Hindlimb muscle (tissue), 1 donor: ENCODE measurements at places on chromosomes 1 and 21. TPM values are rescaled to one million over a fixed set of nuclear protein-coding genes. Genes with fewer than 3 reads are reported as not detected.

DNA sequence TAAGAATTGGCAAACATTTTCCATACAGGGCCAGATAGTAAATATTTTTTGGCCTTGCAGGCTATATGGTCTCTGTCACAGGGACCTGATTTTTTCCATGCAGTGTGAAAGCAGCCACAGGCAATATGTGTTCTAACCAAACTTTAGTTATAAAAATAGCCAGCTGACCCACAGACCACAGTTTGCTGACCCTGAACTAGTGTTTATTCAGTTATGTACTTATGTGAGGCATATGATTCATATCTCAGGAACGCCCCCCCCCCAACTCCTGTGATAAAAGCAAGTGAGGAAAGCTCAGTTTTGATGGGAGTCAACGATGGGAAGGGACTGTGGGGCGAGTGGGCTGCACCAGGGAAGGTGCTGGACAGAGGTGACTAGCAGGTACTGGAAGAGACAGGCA is 80.1 kb downstream of the HMGB4 start:
- no peak for DNase-seq

DNA sequence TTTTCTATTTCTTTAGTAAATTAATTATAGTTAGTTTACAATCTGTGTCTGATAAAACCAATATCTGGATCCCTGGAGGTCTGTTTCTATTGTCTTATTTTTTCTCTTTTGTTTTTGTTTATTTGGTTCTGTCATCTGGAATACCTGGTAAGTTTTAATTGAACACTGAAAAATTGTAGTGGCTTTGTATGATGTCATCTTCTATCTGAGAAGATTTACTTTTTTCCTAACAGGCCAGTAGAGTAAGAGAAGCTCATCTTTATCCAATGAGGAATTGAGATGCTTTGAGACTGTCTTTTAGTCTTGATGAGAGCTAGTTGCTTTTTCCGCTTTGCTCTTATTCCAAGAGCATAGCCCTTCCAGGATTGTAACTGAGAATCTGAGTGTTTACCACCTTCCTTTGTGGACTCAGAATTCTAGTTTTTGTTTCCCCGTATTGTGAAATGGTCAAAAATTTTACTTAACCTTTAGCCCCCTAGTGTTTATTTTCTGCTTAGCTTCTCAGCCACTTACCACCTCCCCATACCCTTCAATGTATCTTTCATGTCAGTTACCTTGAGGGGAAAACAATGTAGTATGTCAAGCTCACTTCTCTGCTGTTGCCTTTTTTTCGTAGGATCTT is 25.0 kb downstream of the PTGFRN start:
- no peak for DNase-seq

DNA sequence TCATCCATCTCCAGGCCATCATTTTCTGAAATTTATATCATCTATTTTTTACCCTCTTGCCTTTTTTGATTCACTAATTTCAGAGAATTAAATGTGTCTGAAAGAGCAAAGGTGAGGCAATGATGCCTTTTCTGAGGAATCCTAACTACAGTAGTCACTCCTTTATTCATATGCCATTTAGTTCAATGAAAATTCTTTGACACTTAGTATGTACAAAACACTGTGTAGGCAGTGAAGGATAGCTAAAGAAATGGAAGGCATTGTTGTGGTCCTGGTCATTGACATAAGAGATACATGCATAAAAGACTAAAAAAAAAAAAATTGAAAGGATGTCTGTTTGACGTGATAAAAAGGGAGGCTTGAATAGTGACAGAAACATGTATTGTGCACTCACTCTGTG is 171.9 kb upstream of the BEND5 start:
- DNase-seq, result no peak

- no peak for DNase-seq
These were observed 26.9 kb upstream of the EYA3 start for GRCh38 chr1:28115267-28115666.

- peak; percentile 29 for DNase-seq
These were observed 3.7 kb downstream of the TCHH start for GRCh38 chr1:152111515-152111968.

GRCh38 chr1:179234863-179235262 is 5.4 kb upstream of the ABL2 start:
- no peak for DNase-seq

DNA sequence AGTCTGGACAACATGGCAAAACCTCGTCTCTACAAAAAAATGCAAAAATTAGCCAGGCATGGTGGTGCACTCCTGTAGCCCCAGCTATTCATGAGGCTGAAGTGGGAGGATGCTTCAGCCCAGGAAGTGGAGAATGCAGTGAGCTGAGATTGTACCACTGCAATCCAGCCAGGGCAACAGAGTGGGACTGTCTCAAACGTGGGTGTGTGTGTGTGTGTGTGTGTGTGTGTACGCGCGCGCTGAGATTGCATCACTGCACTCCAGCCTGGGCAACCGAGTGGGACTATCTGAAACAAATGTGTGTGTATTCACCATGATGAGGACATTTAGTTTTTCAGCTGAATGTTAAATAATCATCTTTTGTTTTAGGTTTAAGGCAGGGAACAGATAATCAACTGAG is 21.1 kb downstream of the USP1 start:
- DNase-seq, result no peak

DNA sequence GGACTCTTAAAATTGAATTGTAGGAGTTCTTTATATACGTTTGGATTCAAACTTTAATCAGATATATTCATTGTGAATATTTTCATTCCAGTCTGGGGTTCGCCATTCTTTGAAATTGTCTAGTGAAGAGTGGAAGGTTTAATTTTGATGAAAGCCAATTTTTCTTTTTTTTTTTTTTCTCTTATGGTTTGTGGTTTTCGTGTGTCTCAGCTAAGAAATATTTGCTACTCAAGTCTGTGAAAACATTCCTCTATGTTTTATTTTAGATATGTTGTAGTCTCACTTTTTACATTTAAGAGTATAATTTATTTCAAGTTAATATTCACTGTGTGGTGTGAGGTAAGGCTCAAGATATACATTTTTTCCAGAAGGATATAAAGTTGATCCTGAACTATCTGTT is 220.5 kb downstream of the KCNT2 start:
- no peak for DNase-seq

- DNase-seq, result no peak
These were observed 120.7 kb downstream of the CRB1 start for GRCh38 chr1:197388801-197389200.

DNA sequence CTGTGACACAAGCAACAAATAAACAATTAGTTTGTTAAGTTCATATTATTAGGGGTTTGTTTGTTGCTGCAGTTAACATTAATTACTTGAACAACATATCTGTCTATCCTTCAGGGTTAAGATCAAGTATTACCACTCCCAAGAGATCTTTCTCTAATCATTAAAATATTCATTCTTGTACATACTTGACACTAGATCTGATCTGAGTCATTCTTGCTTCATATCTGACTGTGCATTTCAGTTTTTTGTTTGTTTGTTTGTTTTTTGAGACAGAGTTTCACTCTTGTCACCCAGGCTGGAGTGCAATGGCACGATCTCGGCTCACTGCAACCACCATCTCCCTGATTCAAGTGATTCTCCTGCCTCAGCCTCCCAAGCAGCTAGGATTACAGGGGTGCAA is 613.3 kb upstream of the PLXNA2 start:
- DNase-seq, result no peak

DNA sequence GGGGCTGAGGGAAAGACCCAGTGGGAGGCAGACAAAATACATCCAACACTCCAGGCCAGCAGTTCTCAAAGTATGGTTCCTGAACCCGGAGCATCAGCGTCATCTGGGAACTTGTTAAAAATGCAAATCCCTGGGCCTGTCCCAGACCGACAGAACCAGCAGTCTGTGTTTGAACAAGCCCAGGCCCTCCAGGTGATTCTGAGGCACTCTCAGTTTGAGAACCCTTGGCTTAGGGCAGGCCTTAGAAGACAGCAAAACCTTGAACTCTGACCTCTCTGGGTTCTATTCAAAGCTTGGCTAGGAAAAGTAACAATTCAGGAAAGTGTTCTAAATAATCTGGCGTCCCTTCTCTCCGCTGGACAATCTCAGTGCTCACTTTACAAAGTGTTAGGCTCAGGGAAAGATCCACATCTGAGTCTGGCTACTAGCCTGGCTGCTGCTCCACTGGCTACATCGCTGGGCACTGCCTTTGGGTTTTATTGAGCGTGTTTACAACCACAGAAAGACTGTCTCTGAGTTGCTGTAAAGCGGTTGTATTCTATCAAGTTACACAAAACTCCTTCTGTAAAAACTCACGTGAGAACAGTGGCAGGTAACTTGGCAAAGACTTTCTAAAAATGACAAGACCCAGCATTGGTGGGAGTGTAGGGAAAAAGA is 166.1 kb downstream of the HIVEP3 start:
- no peak for DNase-seq

GRCh38 chr1:201353186-201353940 is 24.1 kb downstream of the TNNT2 start:
- no peak for DNase-seq

DNA sequence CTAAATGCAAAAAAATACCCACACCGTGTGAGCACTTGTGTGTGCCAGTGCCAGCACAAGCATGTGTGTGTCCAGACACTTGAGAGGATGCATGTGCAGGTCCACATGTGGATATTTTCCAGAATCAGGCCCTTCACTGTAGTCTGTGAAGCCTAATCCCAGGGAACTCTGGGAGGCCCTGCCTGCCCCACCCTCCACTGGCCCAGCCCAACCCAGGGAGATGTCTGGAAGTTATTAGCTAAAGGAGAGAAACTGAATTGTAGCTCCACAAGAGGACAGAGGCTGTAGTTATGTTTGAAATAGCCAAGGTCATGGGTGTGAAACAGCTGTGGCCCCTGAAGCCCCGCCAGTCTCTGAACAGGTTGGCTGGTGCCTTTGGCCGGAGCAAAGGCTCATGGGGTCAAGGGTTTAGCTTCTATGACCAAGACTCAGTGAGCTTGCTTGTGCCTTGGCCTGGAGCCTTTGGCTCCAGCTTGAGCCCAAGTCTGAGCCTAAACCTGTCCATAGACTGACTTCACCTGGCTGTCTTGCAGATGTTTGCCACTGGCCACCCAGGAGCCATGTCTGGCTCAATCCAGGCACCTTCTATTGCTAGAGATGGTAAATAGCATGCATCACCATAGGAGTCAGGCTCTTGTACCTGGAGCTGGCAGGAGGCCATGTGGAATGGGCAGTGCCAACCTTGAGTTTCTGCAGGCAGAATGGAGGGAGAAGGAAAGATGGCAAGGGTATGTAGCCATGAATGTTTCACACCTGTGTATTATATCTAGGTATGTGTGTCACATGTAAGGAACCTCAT is 69.9 kb downstream of the TMEM53 start:
- DNase-seq, result no peak

GRCh38 chr1:98897479-98897878 is 107.2 kb downstream of the PLPPR5 start:
- no peak for DNase-seq

GRCh38 chr1:67433837-67434236 is 3.6 kb upstream of the SERBP1 start:
- no peak for DNase-seq

GRCh38 chr1:48591181-48591580 is 119.2 kb upstream of the SPATA6 start:
- DNase-seq, result no peak

DNA sequence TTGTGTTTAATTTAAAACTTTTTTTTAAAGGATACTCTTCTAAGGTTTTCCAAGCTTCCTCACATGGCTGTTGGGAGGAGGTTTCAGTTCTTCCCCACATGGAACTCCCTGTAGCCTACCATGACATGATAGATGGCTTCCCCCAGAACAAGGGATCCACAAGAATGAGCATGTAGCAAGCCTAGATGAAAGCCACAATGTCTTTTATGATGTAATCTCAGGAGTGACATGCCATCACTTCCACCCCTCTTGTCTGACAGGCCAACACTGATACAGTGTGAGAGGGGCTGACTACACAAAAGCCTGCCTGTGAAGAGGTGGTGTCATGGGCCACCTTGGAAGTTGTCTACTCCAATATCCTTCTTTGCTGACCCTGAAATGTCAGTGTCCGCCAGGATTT is 32.0 kb downstream of the CD34 start:
- DNase-seq, result no peak

FCRL1 gene
- polyA plus RNA-seq, result 0.09 TPM

LMOD1 gene
- 46.6 TPM for polyA plus RNA-seq

FBLIM1 gene
- polyA plus RNA-seq, result 30.5 TPM

OLFML3 gene
- polyA plus RNA-seq, result 149 TPM

FAM72C gene
- polyA plus RNA-seq, result not detected

CLCNKB gene
- polyA plus RNA-seq, result not detected

OPTC gene
- polyA plus RNA-seq, result not detected

KCNJ9 gene
- 0.09 TPM for polyA plus RNA-seq

CTSK gene
- 44.8 TPM for polyA plus RNA-seq

SHE gene
- 9.9 TPM for polyA plus RNA-seq

CLDN8 gene
- not detected for polyA plus RNA-seq

LRRN2 gene
- polyA plus RNA-seq, result 6.4 TPM
